ENCODE measurements at places on chromosomes 13 and 19.

DNA sequence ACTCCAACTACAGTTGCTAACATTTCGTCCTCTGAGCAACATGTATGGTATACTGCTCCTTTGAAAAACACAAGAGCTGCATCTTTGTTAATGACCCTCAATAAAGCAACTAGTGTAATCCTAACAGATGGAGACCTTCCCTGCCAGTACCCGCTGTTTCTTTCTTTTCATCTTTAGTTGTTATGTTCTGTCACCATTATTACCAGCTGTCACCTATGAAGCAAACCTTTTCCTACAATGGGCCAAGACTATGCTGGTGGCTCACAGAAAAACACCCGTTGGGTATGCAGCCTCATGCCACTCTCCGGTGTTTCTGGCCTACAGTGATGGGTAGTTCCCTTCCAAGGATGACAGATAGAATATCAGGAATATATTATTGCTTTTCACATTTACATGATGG, 29.7 kb upstream of the CYSLTR2 start:
- DNase-seq = no peak

DNA sequence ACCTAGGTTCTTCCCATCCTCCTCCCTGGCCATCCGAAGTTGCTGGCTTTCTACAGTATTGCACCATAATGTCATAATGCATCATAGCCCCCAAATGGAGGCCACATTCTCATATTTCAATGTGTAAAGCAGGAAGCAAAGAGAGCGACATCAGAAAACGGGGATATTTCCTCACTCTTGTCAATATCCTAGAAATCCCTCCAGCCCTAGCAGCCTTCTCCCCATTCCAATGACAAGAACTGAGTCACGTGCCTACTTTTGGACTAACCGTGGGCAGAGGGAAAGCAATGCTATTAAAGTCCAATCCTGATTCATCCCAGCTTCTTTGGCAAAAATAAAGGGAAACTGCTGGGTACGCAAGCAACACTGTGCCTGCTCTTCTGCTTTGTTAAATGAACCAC, 4.3 kb upstream of the RAP2A start:
- no peak for DNase-seq

DNA sequence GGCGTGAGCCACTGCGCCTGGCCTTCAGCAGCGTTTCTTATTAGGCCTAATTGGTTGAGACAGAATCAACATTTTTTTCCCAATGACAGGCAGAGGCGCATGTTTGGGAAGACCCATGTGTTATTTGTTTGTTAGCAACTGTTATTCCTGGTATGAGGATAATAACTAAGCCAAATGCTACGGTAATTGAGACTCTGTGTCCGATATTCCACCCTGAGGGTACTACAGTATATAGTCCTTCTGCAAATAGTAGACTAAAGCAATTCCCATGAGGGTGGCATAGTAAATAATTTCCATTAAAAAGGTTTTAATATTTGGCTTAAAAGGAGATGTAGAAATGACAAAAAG, 18.4 kb upstream of the CCL25 start:
- no peak for DNase-seq

GRCh38 chr19:46442808-46443450, 14.2 kb upstream of the PNMA8C start:
- no peak for DNase-seq

DNA sequence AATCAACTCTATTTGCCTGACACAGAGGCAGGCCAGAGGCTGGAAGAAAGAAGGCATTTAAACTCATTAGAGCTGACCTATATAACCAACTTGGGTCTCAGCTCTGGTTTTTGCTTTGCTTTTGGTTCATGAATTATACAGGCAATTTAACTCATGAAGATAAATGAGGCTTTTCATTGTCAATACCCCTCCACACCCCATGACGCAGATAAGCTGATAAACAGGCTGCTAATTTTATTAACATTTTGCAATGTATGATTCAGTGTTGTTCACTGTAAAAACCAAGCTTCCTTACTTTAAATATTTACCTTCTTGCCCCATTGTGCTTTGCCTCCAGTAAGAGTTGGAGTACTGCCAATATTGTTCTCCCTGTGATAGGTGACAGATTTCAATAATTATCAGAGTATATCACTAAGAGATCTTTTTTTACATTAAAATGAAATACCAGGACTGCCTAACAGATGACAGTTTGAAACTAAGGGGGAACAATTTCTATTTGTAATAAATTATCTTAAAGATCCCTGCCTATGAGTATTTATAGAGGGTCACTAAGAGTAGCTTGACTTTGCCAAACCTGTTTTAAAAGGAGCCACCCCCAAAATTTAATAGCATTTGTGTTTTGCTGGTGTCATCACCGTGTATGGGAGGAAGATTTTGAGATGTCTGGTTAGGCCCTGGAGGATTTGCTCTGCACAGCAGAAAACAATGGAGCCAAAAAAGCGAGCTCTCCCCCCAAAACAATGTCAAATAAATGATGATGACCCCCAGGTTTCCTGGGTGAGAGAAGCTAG, 472.7 kb upstream of the NBEA start:
- no peak for DNase-seq

DNA sequence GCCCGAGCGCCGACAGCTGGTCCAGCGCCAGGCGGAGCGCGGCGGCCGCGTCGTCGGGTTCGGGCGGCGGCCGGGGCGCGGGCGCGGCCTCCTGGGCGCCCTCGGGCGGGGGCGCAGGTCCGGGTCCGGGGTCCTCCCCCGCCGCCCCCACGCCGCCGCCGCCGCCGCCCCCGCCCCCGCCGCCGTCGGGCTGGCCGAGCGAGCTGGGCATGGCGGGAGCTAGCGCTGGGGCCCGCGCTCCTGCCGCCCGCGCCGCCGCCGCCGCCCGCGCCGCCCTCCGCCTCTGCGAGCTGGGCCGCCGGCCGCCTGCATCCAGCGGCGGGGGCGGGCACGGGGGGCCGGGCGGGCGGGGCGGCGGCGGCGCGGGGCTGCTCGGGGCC, 287 bp downstream of the MEX3D start:
- DNase-seq = no peak

- no peak for DNase-seq
Observed at GRCh38 chr19:1154731-1155351, 19.2 kb downstream of the SBNO2 start.

DNA sequence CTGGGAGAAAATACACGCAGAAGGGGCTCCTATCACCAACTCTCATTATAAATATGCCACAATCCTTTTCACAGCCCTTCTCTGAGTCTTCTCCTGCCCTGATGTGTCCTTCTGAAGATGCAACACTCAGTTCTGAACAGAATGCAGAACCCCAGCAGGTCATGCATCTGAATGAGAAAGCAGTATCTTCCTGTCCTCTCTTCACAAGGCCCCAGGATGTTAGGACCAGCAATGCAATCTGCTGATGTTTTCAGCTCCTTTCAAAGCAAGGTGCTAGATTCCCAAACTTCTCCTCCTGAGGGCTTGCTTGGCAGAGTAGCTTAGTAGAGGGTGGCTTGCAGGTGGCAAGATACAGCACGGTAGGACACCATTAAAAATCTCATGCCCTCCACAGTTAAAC, 22.3 kb upstream of the DOCK9 start:
- DNase-seq = no peak

GRCh38 chr13:39599012-39599411, 4.0 kb downstream of the LHFPL6 start:
- DNase-seq = no peak

DNA sequence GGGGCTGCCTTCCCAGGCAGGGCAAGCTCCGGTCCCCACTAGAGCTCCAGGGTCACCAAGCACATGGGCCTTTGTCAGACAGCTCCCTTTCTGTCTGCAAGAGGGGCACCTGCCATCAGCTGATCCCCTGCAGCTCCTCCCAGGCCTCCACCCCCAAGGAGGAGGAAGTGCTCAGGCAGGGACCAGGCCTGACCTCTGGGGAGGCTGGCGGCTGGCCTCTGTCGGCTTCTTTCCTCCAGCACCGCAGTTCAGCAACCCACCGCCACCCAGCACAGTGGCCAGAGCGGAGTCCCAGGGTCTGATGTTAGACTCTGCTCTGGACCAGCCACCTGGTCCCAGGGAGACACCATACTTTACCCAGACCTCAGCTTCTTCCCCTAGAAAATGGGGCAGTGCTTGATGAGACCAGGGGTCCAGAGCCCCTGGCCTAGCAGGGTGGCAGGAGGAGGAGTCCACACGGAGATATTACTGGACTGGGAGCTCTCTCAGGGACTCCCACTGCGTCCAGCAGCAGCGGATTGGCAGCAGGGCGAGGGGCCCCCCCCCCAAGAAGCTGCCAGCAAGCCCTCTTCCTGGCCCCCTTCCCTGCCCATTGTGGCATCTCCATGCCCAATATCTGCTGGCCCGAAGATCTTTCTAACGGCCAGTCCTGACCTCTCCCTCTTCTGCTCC, 24.1 kb downstream of the NKPD1 start:
- DNase-seq = no peak

DNA sequence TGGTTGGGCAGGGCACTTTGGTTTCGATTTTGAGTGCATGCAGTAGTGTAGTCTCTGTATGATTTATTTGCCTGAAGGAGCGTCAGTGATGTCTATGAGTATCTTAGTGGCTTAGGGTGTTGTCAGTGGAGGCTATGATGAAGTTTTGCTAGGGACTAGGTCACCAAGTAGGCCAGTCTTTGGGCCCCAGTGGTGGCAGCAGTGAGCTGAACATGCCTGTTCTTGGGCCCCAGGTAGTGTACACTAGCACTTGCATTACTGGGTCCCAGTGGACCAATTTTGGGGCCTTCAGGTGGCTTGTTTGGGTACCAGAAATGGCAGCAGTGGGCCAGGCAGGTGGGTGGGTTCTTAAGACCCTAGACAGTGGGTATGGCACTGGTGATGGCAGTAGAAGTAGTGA, 598.7 kb upstream of the SPRY2 start:
- DNase-seq = no peak

DNA sequence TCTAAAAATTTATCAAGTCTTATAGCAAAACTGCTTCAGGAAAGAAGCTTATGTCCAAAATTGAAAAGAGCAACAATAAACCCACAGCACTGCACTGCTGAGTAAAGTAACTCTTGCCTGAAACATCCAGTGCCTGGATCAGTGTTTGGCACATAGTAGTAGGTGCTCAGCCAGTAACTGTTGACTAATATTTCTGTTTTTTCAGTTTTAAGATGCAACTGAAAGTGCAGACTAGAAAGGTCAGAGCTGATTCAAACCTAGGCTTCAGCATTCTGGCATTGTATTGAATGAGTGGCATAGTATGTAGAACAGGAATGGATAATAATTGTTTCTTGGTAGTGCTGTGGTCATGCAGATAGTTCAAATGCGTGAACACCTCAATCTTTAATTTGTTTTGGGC, 67.6 kb downstream of the UBL3 start:
- no peak for DNase-seq

GRCh38 chr13:70644052-70644451, 535.8 kb upstream of the KLHL1 start:
- no peak for DNase-seq

DNA sequence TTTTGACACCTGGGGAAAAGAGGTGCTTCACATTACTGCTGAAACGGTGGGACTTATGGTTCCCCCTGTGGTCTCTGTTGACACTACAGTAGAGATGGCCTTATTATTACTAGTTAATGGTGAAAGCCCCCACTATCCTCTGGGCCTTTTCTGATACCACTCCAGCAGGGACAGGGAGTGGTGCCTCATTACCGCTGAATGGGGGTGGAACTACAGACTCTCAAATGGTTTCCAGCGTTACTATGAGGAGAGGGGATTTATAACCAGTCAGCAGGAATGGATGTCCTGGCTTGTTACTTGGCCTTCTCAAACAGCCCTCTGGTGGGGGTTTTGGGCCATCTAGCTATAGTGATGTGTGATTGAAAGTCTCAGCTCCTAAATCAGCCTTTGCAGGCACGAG, 96.7 kb upstream of the DIAPH3 start:
- no peak for DNase-seq

DNA sequence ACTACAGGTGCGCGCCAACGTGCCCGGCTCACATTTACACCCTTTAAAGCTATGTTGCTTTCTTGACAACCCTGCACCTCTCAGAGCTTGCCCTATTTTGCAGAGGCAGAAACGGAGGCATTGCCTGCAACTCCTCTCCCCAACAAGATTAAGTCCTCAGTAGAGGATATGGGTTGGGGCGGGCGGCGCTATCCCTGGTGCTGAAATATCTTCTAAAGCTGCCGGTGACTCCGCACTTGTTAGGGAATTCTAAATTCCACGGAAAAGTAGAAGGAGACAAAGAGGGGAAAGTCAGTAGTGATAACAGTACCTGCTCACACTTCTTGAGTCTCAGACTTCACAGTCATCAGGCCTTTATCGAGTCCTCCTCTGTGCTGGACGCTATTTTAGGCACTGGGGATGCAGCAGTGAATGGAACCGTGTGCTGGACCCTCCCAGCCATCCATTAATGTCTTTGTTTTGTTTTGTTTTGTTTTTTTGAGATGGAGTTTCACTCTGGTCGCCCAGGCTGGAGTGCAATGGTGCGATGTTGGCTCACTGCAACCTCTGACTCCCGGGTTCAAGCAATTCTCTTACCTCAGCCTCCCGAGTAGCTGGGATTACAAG, 18.0 kb downstream of the SLC5A5 start:
- no peak for DNase-seq

DNA sequence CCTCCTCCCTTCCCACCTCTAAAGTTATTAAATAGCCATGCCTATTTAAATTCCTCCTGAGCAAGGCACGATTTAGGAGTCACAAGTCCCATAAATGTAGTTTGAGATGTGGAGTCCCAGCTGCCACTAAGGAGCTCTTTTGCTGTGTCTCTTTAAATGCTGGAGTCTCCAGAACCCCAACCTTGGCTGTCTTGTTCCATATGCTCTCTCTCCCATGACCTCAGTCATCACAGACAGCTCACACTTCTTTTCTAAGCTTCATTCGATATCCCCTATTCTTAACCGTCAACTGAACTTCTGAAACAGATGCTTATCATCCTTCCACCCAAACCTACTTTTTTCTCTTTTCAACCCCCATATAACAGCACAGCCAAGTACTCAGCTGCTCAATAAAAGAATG, 197.1 kb downstream of the VWA8 start:
- DNase-seq = no peak

DNA sequence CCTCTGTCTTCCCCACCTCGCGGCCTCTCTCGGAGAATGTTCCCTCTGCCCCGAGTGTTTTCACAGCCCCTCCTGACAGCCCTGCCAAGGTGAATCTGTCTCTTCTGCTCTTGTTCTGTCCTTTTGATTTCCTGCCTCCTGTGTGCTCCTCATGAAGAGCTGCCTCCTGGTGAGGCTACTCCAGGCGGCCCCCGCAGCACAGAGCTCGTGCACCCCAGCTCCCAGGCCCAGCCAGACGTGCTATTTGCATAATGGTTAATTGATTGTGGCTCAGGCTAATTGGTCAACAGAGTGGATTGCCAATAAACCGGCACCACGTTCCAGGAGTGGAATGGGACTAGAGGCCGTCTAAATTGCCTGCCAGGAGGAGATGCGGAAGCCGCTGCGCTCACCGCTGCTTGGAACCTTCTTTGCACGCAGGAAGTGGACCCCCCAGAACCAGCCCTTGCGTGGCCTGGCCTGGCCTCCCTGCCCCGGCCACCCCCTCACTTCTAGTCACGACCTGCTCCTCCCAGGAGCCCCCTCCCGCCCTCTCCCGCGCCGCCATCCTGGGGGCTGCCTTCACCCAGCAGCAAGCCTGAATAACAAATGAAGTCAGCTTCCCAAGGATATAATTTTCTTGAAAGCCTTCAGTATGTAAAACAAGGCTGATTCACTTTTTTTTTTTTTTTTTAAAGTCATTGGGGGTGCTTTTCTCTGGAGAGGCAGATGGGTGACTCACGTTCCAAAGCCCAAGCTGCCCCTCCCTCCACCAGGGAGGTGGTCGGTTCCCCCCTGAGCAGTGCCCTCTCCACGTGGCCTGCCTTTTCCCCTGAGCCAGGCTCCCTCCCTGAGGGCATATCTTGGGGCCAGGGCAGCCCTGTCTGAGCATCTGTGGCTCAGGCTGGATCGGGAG, 144.0 kb downstream of the KDM4B start:
- no peak for DNase-seq

- DNase-seq = no peak
Observed at GRCh38 chr13:48507021-48507420, 25.9 kb downstream of the RCBTB2 start.

All from stimulated activated CD4-positive, alpha-beta T cell treated with anti-CD3 and anti-CD28 coated beads, Interleukin-4, amount 100 ng/mL, for 1 hour (primary cell).